Suppressor macrophage (primary cell): ENCODE measurements at places on chromosomes 7 and 10.

DNA sequence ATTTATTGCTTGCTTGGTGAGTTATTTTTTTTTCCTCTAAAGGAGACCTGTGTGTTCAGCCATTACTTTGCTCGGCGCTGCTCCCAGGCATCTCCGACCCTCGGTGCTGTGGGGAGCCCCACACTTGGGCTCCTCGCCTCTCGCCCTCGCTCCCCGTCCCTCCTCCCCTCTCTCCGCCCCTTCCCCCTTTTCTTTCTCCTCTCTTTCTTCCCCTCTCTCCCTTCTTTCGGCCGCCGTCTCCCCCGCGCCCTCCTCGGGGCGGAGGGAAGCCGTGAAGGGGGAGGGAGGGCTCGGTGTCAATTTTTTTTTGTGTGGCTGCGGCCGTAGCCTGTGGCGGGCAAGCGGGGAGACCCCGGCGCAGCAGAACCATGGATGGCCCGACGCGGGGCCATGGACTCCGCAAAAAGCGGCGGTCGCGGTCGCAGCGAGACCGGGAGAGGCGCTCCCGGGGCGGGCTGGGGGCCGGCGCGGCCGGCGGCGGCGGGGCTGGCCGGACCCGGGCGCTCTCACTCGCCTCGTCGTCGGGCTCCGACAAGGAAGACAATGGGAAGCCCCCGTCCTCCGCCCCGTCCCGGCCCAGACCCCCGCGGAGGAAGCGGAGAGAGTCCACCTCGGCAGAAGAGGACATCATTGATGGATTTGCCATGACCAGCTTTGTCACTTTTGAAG, 1.1 kb downstream of the AUTS2 start:
- no peak for DNase-seq

DNA sequence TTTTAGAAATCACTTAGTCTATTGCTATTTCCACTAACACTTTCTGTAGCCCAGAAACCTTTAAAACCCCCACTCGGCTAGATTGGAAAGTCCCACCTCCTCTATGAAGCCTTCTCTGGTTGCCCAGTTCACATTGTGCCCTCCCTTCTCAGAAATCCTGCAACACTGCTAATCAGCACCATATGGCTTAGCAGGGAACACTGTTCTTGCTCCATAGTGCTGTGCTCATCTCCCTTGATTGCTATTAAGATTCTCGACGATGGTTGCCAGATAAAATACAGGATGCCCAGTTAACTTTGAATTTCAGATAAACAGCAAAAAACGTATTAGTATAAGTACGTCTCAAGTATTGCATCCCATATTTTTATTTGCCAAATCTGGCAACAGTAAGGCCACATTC, 40.1 kb upstream of the XPNPEP1 start:
- DNase-seq = no peak

DNA sequence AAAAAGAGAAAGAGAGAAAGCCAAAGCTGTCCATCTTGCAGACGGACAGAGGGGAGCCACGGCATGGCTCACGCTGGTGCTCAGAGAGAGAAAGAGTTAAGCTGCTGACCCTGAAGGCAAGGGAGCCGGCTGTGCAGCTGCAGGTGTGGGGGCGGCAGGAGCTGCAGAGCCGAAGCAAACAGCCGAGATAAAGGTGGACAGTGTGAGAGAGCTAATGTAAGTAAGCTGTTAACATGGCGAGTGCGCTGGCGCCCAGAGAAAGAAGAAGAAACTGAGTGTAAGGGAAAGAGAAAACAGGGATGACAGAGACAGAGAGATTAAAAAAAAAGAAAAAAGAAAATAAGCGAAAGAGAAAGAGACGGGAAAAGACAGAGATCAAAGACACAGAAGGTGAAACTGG, 18.2 kb downstream of the COL17A1 start:
- DNase-seq = no peak

GRCh38 chr10:80196950-80197315, 8.4 kb downstream of the ANXA11 start:
- DNase-seq = no peak

DNA sequence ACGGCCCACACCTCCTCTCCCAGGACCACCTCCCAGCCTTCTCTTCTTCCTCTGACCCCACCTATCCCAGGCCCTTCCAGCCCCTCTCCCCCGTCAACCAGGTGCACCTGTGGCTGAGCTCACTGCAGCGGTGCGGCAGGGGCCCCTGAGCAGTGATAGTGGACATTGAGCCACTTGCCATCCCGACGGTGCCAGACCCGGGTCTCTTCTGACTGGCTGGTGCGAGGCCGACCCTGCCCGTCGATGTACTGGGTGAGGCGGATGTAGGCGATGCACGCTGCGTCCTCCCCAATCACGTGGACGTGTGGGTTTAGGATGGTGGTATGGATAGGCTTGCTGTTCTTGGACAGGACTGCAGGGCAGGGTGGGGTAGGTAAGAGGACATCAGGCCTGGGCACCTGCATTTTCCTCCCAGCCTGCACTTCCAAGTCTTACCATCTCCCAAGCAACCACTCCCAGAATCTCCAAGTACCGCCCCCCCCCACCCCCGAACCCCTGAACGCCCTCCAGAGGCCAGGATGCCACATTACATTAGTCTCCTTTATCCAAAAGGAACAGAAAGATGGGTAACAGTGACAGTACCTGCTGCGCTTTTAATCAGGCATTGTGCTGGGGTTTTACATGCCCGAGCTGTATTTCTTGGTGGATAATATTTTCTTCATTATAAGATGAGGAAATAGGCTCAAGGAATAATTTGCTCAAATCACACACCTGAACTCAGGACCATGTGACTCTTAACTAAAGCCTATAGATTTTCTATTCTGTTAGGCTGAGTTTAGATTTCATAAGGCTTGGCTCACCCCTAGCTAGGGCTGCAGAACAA, 3.7 kb upstream of the NDST2 start:
- DNase-seq = no peak

DNA sequence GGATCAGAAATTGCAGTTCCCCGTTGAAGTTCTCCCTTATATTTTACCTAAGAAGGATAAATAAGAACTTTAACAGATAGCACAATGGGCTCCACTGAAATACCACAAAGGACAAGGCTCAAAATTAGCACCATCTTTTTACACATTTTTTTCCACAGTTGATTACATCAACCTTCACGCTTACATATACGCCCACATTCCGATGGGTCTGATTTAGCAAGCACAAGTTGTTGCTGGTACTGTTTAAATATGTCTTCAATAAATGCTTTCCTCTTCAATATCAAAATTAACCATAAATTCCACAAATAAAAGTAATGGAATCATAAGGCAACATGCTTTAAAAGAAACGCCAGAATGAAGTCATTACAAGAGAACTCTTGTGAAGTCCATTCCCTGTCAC, 79.5 kb downstream of the NEBL start:
- DNase-seq = no peak

DNA sequence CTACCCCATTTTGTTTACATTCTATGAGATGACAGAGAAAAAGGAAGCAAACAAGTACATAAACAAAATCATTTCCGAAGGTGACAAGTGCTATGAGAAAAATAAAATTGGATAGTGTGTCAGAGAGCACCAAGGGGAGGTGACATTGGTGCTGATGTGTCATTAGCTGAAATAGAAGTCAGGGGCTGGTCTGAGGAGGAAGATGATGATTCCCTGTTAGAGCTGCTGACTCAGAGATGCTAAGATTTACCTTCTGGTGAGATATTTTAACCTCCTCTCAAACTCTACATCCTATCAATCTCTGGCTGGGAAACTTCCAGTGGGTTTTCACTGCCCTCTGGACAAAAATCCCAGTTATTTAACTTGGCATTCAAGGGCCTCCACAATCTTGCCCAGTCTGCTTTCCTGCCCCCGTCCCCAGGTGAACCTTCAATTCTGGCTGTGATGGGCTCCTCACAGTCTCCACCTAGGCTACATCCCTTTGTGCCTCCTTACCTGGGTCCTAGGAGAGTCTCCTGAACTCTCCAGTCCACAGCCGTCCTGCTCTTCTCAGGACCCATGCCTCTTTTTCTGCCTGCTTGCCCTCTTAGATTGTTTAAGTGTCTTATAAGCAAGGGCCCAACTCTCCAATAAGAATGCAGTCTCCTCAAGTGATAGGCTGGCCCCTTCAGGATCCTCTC, 26.6 kb downstream of the DUSP5 start:
- no peak for DNase-seq

DNA sequence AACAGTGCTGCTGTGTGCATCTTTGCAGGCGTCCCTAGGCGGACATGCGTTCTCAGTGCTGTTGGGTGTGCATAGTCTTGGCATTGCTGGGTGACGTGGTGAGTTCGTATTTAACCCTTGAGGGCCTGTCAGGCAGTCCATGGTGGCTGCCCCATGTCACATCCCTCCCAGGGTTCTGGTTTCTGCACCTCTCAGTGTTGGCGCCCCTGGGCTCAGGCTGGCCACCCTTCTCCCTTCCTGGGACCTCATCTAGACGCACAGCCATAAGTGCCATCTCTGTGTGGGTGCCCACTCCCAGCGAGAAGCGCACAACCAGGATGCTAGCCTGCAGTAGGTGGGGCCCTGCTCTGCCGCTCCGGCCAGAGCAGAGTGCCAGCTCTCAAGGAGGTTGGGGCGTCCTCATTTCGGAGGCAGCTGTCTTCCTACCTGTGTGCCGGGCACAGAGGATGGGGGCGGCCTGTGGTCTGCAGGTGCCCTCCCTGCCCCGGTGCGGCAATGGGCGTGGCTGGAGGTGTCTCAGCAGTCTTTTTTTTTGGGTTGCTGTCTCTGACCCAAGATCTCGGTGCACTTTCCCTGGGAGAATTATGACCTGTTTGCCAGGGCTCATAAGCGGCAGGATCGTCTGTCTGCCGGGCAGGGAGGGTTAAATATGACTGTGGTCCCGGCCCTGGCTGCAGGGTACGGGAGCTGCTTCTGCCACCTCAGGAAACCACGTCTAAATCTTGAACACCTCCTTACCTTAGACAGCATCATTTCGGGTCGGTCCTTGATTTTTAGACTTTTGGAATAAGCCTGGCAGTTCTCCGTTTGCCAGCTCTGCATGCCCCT, 6.5 kb downstream of the INPP5A start:
- no peak for DNase-seq

DNA sequence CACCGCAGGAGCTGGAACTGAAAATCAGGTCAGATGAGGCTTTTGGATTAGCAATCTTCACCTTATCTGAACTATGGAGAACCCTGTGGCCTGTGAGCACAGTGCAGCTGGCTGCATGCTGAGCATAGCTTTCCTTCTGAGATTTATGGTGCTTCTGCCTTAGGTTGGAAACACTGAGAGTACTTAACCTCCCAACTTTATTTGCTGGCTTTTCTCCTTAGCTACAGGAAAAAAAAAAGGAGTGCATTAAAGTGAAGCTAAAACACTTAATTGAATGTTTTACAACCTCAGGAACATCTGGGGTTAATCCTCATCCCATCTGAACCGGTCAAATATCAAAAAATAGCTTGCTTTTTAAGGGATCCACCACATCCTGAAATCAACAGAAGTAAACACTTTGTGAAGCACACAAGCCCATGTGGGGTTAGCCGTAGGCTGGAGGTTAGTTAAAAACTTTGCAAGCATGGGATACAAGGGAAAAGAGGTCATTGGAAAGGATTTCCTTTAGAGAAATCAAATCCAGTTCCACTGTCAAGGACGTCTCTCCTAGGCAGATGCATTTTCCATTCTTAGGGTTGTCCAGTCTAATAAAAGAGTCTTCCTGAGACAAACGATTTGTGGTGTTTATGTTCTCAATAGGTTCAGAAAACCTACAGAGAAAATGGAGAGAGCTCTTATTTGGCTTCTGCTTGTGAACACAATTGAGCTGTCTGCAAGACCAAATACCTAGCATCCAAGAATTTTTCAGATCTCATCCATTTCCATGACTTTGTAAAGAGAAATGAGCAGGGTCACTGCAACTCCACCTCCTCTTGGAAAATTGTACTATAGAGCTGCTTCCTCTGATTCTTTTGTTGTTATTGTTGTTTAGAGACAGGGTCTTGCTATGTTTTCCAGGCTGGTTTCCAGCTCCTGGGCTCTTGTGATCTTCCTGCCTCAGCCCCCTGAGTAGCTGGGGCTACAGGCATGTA, 470.4 kb upstream of the IGFBP3 start:
- DNase-seq = no peak

DNA sequence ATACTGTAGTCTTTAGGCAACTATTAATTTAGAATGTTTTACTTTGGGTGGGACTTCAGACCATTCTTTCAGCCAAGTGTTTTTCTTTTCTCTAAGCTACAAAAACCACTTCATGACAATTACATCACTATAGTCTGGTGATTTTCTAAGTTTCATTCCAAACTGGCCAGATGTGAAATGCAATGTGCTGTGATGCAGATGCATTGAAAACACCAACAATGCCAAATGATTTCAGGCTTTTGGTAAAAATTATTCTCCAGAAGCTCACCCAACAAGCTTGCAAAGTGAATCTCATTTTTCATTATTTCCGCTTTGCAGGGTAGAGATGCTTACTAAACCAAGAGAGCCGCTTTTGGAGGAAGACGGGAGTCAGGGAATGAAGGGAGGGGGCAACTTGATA, 118.4 kb upstream of the ANK3 start:
- DNase-seq = no peak

GRCh38 chr10:72105710-72106109, 17.4 kb upstream of the SPOCK2 start:
- no peak for DNase-seq

DNA sequence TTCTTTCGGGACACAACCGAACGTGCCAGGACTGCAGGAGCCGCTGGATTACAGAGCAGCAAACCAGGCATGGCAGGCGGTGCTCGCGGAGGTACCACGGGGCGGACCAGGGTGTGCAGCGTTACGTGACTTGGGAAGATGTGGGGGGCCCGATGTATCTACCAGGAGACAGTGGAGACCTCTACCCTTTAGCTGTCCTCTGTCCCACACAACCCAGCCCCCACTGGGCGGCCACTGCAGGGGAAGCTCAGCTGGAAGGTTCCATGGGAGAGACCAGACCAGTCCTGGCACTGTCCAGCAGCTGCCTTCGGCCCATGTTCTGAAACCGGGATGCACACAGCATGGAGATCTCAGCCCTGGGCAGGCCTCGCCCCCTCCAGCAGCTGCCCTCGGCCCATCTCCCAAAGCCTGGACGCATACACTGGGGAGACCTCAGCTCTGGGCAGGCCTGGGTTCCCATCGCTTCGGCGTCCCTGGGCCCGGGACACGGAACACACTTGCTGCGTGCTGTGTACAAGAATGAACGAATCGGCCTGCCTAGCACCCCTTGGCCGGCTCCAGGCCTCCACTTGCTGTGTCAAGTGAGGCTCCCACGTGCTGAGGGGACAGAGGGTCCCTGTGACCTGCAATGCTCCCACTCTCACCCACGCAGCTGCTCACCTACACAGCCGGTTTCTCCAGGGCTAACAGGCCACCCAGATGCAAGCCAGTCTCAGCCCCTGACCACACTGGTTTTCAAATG, 177.4 kb downstream of the ELFN1 start:
- DNase-seq = no peak

- DNase-seq = no peak
Observed at GRCh38 chr10:43573250-43574000, 991 bp downstream of the ZNF239 start.

DNA sequence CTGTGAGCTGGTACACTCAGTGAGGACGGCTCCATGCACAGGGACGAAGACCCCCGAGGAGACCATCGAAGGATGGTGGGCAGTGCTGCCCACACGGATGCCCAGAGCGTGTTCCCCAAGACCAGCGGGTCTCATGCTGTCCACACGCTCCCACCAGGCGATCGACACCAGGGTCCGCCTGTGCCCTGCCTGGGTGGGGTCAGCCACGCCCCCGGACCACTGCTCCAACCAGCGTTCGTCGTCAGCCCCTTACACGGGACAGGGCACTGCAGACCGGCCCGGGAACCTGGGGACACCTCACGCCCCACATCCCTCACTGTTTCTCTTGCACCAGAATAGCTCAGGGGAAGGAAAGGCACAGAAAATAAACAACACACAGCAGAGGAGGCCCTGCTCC, 223.5 kb downstream of the DNAJB6 start:
- no peak for DNase-seq

- DNase-seq = peak; percentile 83
Observed at GRCh38 chr7:37208528-37208927, 240.1 kb downstream of the ELMO1 start.
